ENCODE measurements at places on chromosomes 5 and 9.

DNA sequence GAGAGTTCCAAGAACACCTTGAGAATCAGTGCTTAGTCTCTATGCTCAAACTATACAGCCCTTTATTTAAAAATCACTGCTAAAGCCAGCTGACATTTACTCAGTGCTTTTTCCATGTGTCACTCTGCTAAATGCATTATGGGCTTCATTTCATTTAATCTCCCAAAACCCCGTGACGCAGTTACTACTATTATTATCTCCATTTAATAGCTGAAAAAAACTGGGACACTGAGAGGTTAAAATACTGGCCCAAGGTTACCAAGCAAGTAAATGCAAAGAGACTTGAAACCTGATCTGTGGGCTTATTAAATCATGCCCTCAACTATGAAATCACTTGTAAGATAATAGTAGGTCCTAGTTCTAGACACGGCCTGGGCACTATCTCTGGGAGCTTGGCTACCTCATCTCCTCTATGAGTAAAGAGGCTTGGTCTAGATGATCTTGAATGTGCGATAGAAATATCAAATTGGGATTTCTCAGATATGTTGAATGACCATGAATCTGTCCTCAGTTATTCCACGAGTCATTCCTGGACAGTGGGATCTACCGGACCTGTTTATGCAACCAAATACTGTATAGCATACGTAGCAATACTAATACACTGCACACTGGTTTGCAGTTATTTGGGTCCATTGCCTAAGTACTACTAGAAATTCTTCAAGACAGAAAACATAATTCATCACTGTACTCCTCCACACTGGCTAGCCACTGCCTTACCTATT lies 32.3 kb downstream of the MARCHF11 start:
- no peak for DNase-seq

DNA sequence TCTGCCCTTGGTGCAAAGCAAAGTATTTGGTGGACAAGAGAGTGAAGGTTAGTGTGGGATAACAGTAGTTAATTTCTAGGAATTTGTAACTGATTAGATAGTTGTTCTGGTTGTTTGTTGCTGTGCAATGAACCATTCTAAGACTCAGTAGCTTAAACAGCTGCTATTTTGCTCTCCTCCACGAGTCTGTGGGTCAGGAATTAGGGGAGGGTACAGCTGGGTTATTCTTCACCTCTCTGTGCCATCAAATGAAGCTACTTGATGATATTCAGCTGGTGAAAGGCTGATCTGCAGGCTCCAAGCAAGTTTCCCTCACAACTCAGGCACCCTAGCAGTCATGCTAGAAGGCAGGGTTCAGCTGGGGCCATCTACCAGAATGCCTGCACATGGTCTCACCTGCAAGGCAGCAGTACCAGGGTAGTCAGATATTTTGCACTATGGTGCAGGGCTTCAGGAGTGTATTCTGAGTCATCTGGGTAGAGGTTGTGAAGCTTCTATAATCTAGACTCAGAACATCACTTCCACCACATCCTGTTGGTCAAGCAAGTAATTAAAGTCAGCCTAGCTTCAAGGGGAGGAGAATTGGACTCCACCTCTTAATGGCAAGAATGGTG lies 159.5 kb upstream of the SLC28A3 start:
- no peak for DNase-seq

- no peak for DNase-seq
These were observed 171.1 kb upstream of the FSTL4 start for GRCh38 chr5:133783481-133783880.

DNA sequence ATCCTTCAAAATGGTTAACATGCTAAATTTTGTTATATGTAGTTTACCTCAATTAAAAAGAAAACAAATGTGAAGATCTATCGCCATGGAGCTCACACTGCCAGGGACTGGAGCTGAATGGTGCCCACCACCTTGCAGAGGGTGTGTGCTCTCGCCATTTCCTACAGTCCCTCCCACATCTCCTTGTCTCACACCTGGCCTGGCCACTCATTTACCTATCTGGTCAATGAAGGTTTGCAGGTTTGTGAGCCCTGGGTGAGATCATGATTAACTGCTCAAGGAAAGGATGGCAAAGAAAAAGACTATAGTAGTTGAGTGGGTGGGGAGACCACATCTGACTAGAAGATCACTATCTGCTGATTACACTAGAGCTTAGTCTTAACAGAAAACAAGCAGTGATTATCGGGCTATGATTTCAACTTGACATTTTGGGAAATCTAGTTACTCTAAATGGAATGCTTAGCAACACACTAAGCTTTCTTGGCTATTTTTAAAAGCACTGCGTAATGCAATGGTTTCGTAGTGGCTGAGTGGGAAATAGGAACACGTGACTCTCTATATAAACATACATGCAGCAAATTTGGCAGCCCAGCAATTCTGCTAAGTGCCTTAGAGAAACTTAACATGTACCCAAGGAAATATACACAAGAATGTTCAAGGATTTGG lies 27.3 kb downstream of the PUM3 start:
- peak; percentile 59 for DNase-seq

DNA sequence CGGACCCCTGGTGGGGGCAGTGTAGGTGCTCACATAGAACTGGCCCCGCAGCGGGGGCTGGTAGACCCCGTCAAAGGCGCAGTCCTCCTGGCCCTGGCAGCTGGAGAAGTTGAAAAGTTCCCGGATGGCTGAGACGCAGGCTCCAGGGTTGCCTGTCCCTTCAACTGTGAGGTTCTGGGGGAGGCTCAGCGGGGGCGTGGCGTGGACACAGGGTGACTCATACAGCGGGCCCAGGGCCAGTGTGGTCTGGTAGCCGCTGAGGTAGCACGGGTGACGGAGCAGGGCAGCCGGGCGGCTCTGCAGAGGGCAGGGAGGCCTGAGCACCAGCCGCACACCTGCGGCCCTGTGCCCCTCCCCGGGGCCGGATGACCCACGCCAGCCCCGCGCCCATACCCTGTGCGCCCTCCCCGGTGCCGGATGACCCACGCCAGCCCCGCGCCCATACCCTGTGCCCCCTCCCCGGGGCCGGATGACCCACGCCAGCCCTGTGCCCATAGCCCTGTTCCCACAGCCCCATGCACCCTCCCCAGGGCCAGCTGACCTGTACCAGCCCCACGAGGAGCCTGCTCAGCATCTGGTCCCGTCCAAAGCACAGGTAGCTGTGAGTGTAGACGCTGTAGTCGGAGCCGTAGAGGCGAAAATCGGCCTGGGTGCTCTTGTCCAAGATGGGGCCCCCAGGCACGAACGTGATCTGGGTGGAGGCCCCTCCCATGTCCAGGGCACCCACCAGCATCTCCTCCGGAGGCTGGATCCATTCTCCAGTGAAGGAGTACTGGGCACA lies 5.0 kb downstream of the ENTPD8 start:
- DNase-seq: peak; percentile 99
